Stimulated activated CD8-positive, alpha-beta memory T cell treated with anti-CD3 and anti-CD28 coated beads, Interleukin-4, amount 100 ng/mL, for 48 hours (primary cell): ENCODE measurements at places on chromosomes 13 and 19.

- no peak for DNase-seq
Measured at GRCh38 chr13:61094865-61095264, 320.8 kb downstream of the PCDH20 start.

GRCh38 chr13:77034881-77035280 is 7.9 kb upstream of the FBXL3 start:
- DNase-seq = no peak

- no peak for DNase-seq
Measured at GRCh38 chr13:110444226-110444653, 117.3 kb downstream of the RAB20 start.

DNA sequence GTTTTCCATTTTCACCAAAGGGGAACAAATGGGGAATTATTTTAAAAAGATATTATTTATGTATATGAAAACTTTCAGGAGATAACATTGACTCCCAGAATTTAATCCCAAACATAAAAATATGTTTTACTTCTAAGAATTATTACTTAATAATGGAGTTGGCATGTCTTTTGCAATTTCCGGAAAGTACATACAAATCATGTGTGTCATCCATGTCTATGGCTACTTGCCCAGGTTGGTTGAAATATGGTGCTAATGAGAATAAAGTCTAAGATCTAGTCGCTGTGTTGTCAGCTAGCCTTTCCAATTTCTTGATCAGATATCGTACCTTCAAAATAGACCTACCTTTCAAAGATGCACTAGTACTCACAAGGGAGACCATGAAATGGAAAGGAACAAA is 1003.2 kb upstream of the PCDH20 start:
- DNase-seq = no peak

DNA sequence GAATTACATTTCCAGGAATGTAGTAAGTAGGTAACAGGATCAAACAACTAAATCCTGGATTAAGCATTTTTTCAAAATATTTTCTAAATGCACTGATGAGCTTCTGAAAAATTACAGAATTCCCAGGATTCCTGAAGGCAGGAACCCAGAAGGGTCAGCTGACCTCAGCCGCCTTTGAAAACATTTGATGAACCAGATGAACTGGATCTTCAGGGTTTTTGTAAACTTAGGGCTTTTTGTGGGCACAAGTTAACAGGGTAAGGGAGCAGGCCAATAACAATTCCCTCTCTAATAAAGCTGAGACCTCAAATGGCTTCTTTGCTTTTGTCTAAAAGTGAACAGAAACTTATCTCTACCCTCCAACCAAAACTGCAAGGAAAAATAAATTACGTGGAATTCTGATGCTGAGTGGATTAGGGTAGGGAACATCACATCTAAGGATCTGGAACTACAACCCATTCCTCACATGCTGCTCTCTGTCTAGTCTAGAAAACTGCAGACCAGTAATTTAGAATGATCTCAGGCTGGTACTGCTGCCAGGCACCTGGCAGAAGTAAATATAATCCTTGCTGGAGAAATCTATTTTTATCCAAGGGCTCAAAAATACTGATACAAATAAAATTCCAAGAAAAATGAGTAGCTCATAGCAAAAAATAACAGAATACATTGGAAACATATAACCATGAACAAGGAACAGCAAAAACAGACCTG is 48.2 kb upstream of the N4BP2L1 start:
- DNase-seq = no peak

GRCh38 chr19:44582581-44583265 is 30.6 kb upstream of the IGSF23 start:
- DNase-seq = peak; percentile 74

DNA sequence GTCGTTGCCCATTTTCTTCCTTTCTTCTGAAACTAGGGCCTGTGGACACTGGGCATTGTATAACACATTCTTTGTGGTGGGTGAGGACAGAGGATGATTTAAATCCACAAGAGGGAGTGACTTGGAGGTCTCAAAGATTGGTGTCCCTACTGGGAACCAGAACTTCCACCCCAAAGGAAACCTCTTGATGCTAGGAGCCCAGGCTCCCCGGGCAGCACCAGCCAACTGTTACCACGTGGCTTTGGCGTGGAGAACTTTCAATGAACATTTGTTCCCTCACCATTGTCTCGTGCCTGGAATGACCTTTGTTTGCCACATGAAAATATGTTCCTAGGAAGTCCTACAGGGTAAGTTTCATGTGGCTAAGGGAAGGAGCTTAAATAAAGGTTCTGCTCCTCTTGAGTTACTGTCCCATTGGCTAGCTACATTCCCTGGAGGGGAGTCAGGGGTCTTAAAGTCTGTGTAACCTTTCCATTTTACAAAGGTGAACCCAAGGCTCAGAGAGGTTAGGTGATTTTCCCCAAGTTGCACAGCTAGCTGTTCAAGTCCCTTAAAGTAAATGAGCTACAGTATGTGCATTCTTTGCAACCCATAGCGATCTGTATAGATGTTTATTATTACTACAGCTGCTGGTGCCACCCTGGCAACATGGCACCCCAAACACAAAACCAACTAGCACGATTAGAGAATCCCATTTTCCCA is 5.0 kb upstream of the CDX2 start:
- DNase-seq = no peak

- DNase-seq = no peak
Measured at GRCh38 chr13:88932950-88933349, 1261.8 kb downstream of the SLITRK5 start.
